ENCODE measurements at places on chromosomes 2 and 18.

DNA sequence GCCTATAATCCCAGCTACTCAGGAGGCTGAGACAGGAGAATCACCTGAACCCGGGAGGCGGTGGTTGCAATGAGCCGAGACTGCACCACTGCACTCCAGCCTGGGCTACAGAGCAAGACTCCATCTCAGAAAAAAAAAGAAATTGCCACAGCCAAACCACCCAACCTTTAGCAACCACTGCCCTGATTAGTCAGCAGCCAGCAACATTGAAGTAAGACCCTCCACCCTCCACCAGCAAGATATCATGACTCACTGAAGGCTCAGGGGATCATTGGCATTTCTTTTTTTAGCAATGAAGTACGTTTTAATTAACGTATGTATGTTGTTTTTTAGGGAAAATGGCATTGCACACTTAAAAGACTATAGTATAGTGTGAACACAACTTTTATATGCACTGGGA lies 349.1 kb upstream of the ACVR2A start:
- DNase-seq, result no peak

- DNase-seq, result peak; percentile 31
Measured at GRCh38 chr2:64654063-64654811, 524 bp upstream of the SERTAD2 start.

GRCh38 chr2:8551622-8552074 lies 130.2 kb upstream of the ID2 start:
- DNase-seq, result no peak

GRCh38 chr2:62236499-62236898 lies 40.6 kb downstream of the B3GNT2 start:
- DNase-seq, result no peak

GRCh38 chr18:23844991-23845680 lies 155.9 kb downstream of the LAMA3 start:
- DNase-seq, result no peak

DNA sequence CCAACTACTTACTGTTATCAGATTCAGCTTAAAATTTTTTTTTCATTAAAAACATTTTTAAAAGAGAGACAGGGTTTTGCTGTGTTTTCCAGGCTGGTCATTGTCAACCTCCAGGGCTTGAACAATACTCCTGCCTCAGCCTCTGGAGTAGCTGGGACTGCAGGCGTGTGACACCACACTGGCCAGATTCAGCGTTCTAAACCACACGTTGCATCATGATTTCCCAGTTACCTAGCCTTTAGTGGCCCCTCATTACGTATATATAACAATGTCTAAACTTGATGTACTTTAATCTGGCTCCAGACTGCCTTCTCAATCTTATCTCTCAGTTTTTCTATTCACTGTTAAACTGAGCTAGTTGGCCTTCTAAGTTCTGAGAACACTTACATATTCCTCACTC lies 89.6 kb downstream of the COMMD1 start:
- DNase-seq, result no peak

- DNase-seq, result no peak
Measured at GRCh38 chr2:239186516-239187357, 214.1 kb downstream of the HDAC4 start.

DNA sequence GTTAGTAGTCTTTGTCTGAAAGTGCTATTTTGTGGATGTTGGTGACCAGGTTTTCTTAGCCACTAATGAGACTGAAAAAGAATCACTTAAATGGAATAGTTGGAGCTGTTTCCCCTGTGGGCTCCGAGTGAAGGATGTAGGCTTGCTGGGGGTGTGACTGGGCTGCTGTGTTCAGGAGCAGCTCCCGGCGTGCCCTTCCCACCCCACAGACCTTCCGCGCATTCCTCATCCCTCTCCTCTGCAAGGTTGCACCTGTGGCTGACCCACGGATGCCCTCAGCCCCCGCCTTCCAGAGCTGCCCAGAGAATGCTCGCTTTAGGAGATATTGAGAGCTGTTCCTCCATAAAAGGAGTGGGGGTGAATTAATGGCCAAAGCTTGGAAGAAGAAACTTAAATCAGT lies 174.3 kb downstream of the LDLRAD4 start:
- DNase-seq, result no peak

GRCh38 chr2:40282428-40282827 lies 169.5 kb downstream of the SLC8A1 start:
- DNase-seq, result no peak

GRCh38 chr2:35989040-35989439 lies 366.5 kb upstream of the CRIM1 start:
- no peak for DNase-seq

GRCh38 chr2:134773335-134773734 lies 54.5 kb upstream of the TMEM163 start:
- DNase-seq, result no peak

- no peak for DNase-seq
Measured at GRCh38 chr2:217047631-217048030, 187.8 kb upstream of the TNP1 start.

DNA sequence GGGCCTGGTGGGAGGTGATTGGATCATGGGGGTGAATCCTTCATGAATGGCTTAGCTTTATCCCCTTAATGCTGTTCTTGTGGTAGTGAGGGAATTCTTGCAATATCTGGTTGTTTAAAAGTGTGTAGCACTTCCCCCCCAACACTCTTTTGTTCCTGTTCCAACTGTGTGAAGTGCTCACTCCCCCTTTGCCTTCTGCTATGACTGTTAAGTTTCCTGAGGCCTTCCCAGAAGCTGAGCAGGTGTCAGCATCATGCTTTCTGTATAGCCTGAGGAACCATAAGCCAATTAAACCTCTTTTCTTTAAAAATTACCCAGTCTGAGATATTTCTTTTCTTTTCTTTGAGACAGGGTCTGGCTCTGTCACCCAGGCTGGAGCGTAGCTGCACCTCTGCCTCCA lies 139.4 kb downstream of the RNF152 start:
- no peak for DNase-seq

- DNase-seq, result no peak
Measured at GRCh38 chr18:3660739-3661515, 211.0 kb downstream of the TGIF1 start.

DNA sequence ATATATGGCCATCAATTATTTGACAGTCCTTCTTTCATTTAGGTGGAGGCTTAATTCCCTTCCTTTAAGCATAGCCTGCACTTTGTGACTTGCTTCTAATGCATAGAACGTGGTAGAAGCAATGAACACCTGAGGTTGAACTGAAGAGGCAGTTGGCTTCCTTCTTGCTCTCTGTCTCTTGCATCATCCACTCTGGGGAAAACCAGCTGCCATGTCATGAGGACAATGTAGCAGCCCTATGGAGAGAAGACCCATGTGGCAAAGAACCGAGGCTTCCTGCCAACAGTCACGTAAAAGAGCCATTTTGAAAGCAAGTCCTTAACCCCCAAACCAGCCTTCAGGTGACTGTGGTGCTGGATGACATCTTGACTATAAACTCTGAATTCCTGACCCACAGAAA lies 46.8 kb downstream of the ATOH8 start:
- DNase-seq, result no peak

- DNase-seq, result no peak
Measured at GRCh38 chr2:210007895-210008294, 5.5 kb downstream of the RPE start.

DNA sequence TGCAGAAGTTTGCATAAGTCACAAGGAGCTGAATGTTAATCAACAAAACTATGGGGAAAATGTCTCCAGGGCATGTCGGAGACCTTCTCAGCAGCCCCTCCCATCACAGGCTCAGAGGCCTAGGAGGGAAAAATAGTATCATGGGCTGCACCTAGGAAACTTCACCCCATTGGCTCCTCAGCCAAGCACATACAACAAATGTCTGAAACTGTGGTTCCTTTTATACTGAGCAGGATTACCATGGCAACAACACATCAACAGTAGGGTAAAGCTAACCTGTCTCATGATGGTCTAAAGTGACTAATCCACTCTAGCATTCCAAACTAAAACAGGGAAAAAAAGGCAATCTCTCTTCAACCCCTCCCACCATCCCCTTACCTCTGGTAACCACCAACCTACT lies 3.2 kb upstream of the NEMP2 start:
- no peak for DNase-seq

DNA sequence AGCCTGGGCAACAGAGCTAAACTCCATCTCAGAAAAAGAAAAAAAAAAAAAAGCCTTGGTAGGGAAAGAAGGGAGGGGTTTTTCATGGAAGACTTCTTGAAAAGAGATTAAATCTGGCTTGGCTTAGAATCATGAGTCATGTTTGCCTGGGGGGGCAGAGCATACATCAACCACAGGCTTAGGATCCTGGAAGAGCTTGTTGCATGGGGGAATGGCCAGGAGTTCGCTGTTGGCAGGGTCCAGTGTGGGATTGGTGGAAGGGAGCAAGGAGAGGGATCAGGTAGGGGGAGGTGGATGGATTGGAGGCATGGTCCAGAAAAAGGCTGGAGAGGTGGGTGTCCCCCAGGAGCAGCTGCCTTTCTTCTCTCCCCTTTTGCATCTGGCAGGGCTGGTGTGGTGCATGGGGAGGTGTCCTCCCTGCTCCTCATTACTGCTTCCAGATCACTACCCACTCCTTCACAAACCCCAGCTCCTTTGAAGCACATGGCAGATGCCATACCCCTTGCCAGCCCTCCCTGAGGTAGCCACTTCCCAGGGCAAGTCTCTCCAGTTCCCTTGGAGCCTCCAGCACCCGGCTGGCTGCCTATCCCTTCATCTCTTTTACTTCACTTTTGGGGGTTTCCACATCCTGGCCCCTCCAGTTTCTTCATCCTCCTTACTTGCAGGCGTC lies 2.5 kb downstream of the ARMC9 start:
- DNase-seq, result no peak

DNA sequence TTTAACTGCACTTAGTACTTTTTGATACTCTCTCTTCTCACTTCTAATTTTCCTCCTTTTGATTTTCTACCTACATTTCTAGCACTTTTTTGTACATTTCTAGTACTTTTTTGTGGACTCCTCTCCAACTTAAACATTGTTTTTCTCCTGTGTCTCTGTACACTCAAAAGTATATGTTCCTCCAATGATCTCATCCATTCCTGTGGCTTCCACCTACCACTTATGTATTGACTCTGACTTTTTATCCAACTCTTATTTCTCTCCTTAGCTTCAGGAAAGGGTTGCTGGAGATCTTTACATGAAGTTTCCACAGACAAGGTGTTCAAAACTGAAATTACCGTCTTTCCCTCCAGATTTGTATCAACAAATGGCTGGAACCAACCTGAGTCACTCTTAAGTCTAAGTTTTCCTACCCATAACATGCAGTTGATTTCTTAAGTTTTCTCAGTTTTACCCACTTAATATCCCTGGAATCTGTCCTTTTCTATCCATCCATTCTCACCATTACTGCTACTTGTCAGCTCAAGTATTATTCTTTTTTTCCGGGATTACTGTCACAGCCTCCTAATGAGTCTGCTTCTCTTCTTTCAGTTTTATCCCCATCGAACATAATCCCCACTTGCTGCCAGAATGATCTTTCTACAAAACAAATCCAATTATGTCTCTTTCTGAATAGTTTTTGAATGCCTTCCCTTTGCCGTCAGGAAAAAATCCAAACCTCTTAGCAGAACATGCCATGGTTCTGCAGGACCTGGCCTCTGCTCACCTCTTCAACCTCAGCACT lies 22.6 kb upstream of the PELI1 start:
- DNase-seq, result no peak

DNA sequence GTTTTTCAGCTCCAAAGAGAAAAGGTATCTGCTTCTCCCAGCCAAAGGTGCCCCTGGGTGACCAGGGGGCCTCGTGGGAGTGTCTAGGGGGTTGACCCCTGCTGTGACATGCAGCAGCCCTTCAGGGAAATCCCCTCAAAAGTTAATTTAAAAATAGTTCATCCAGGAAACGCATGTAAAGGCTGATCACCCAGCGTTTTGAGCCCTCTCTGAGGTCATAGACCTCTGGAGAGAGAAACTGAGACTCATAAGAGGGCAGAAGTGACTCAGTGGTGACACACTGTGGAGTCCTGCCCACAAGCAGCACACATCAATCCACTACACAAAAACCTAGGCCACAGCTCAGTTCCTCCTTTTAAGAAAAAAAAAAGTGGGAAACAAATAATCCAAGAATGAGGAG lies 11.9 kb downstream of the GAL3ST2 start:
- DNase-seq, result no peak

Measured in stimulated activated CD4-positive, alpha-beta T cell treated with anti-CD3 and anti-CD28 coated beads, TNF-alpha, amount 100 ng/mL, for 4 hours (primary cell).